ENCODE measurements at places on chromosomes 7 and 10.

DNA sequence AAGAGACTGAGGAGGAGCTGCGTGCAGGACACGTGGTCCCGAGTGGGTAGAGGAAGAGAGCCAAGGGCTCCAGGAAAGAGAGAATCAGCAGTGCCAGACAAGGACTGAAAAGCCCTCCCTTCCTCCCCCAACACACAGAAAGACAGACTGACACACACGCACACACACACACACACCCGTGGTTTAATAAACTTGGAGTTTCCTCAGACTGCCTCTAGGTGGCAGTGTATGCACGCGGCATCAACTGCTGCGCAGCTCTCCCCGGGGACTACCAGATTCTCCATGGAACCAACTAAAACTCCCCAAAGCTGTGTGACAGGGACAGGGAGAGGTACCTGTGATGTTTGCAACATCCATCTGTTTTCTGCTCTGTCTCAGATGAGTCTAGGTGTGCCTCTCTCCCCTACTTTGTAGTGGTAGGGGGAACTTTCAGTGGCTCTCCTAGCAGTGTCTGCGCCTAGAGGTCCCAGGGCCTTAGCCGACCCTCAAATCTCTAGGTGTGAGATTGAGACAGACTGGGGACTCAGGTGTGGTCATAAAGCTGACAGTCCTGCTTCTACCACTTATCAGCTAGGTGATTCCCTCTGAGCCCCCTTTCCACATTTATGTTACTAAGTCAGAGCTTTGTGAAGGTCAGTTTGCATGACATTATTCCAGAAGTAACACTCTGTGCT, 9.3 kb upstream of the TSPAN14 start:
- no peak for DNase-seq

- DNase-seq = no peak
These were observed 136.9 kb downstream of the KCNMA1 start for GRCh38 chr10:77500754-77501151.

DNA sequence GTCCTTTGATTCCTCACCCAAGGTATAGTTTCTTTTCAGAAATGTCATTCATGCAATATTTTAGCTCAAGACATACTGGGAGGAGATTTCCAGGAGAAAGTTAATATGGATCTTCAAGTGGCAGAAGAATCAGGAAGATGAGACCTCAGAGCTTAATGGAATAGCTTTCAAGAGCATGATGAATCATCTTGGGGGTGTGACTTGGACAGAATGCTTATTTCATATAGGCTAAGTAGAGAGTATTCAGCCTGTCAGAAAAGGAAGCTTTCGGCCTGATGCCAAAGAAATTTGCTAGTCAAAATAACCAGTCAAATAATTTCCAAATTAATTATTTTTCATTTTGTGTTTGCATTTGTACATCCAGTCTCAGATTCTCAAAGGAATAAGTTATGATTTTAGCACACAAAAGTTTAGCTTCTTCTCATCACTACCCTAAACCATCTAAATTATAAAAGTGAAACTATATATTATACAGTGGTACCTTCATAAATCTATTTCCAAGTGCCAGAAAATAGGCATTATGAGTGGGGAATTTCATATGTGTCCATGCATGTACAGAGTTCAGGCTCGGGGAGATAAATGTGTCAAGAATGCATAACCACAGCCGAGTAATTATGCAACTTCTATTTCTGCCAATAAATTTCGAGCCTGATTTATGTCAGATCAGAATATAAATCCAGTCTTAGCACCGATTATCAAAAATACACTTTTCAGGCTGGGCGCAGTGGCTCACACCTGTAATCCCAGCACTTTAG, 27.3 kb upstream of the CALD1 start:
- DNase-seq = no peak

GRCh38 chr7:54072710-54073109, 469.5 kb upstream of the VSTM2A start:
- no peak for DNase-seq

DNA sequence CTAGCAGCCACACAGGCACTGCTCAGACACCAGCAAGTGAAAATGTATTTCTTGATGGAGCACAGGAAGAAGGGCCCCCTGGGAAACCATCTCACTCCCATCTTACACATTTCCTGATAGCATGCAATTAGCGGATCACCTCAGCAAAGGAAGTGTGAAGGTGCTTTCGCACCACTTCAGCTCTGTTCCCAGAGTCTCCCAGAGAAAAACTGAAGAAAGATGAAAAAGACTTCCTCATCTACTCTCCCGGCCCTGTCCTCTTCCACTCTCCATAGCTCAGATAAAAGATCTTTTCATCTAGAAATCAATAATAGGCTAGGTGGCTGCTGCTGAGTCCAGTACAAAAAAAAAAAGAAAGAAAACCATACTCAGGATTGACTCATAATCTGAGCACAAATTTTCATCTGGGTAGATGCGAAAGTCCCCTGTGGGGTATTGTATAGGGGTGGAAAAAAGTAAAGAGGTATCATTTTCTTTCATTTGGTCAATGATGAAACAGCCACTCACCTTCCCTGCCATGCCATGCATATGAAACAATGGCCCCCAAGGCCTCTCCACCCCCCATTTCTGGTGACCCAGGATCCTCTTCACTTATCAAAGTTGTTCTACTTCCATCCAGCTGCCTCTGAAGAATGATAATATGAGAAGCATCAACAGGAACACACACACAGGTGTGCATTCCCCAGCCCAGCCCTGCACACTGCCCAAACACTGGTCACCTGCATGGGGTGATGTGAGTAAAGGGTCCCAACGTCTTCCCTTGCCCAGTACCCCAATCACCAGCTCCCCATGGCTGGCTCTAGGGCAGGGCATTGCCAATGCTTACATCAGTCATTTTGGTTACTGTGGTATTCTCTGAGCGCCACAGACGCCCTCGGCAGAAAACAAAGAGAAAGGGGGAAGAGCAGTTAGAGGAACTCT, 48.8 kb upstream of the DGKI start:
- DNase-seq = no peak

DNA sequence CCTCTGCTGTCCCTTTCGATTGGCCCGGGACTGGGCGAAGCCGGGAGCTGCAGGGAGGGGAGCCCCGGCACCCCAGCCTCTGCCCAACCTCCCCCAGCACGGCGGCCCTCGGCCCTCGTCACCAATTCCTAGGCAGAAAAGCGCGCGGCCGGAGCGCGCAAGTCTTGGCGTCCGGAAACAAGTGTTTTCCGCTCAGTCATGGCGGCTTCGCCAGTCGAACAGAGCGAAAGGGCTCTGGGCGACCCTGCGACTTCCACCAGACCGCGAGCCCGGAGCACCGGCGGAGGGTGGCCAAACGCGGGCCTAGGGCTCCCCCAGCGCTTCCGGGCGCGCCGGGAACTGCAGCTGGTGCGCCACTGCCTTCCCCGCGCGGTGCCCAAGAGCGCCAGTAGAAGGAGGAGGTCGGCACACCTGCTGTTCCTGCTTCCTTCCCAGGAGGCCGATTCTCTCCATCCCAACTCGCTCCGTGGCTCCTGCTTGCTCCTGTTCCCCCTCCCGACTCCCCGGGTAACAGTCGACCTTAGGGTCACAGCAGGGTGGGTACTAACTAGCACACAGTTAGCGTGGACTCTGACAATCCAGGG, 729.9 kb downstream of the ZWINT start:
- peak; percentile 86 for DNase-seq

- DNase-seq = no peak
These were observed 45.6 kb upstream of the CFAP46 start for GRCh38 chr10:132987671-132988571.

Measured in NCI-H774 (cell line).